ENCODE measurements at places on chromosomes 7 and 10.

DNA sequence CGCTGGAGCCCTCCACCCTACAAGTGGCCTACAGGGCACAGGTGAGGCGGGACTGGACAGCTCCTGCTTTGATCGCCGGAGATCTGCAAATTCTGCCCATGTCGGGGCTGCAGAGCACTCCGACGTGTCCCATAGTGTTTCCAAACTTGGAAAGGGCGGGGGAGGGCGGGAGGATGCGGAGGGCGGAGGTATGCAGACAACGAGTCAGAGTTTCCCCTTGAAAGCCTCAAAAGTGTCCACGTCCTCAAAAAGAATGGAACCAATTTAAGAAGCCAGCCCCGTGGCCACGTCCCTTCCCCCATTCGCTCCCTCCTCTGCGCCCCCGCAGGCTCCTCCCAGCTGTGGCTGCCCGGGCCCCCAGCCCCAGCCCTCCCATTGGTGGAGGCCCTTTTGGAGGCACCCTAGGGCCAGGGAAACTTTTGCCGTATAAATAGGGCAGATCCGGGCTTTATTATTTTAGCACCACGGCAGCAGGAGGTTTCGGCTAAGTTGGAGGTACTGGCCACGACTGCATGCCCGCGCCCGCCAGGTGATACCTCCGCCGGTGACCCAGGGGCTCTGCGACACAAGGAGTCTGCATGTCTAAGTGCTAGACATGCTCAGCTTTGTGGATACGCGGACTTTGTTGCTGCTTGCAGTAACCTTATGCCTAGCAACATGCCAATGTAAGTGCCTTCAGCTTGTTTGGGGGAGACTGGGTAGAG is at the start of gene COL1A2:
Gene COL1A2, plus strand, starts transcription at position 459 of the 704 bp plus-strand sequence. Its CDS starts 137 bp downstream, at position 596.
- H3K27me3 ChIP-seq = peaks cover 3% of the 10 kb centered on the region
- H3K4me3 ChIP-seq = no peak within 1 kb of the TSS
- no peaks in the 10 kb centered on the region for H3K36me3 ChIP-seq
- DNase-seq = peak; percentile 13

- no peaks in the 10 kb centered on the region for H3K27me3 ChIP-seq
- H3K4me1 ChIP-seq = no peaks in the 10 kb centered on the region
- DNase-seq = no peak
- H3K4me3 ChIP-seq = no peak overlapping the region
- H3K27ac ChIP-seq = no peak overlapping the region
Measured at GRCh38 chr7:113582471-113582870, 336.3 kb downstream of the PPP1R3A start.

DNA sequence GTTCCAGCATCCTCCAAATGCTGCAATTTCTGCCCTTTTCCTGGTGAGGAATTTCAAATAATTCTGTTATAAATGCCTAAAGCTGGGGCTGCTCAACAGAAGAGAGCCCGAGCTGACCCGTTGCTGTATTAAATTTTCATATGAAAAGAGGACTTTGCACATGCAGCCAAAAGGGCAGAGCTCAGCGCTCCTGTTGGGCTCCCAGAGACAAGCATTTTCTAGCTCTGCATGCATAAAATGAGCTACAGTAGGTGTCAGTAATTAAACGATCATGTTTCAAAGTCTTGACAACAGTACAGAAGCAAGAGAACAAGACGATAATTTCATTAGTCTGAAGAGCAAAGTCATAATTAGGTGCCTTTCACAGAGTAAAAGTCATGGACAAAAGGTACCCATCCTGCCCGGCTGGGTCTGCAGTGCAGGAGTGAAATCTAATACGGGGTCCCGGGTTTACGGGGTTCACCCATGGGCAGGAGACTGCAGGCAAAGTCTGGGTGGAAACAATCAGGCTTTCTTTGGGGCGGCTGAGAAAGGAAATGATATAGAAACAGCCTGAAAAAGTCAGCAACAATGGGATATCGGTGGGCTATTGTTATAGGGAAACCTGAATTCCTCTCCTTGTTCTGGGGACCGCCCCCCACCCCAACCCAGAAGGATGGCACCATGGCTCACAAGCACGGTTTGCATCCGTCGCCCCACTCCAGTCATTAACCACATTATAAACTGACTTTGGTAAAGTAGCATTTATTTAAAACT is 66.0 kb downstream of the EBF3 start:
- no peaks in the 10 kb centered on the region for H3K36me3 ChIP-seq
- no peak overlapping the region for H3K27ac ChIP-seq
- DNase-seq = no peak
- H3K27me3 ChIP-seq = no peaks in the 10 kb centered on the region
- H3K4me3 ChIP-seq = no peak overlapping the region

DNA sequence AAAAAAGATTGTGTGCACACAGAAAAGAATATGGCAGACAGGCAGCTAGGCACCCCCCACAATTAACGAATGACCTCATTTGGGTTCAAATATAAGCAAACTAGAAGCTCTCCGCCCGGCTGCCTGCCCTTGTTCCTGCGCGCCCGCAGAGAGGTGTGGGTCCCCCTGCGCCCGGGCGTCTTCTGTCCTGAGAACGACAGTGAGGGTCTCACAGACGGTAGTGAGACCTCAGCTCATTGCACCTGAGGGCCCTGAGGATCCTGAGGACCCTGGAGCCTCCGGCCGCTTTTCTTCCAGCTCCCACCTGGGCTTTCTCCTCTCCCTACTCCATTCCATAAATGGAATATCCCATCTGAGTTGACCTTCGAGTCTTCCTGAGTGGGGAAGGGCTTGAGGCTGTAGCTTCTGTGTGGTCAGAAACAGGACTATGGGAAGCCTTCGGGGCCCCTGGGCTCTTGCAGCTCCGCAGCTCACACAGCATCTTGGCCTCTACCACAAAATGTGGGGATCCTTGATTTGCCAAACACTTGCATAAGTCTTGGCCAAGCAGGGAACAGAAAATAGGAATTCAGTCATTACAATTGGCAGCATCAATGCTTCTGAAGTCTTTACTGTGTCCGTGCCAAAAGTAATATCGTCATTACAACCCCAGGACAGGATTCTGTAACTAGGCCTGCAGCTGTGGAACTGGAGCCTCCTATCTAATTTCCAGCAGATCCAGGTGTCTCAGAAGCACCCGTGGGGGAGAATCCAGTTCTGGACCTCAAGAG is 43.8 kb downstream of the JAKMIP3 start:
- H3K36me3 ChIP-seq = no peaks in the 10 kb centered on the region
- no peak for DNase-seq
- H3K4me3 ChIP-seq = no peak overlapping the region
- no peaks in the 10 kb centered on the region for H3K27me3 ChIP-seq
- no peak overlapping the region for H3K27ac ChIP-seq

DNA sequence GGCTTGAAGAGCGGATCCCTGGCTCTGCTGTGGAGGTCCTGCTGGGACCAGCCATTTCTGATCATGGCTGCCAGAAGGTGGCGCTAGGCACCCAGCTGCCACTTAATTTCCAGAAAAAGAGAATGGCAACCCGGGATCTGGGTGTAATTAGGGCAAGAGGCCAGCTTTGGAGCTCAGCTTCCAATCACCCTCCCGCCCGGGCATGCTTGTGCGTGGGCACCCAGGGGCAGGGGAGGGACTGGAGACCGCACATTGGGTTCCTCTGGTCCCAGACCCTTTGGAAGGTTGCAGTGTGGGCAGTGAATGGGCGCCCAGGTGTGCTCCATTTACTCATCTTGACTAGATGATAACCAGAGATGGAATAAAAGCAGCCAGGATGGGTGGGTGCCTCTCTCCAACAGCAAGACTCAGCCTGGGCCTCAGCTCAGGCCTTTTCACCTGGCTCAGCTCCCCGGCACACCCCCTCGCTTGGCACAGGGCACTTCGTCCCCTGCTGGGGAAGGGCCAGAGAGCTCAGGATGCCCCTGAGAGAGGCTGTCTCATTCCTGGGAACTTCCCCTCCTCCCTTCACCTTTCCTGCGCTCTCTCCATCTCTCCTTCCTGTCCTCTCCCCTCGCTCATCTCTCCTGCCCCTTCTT is 14.7 kb downstream of the FAM241B start:
- no peak overlapping the region for H3K27ac ChIP-seq
- no peaks in the 10 kb centered on the region for H3K27me3 ChIP-seq
- no peaks in the 10 kb centered on the region for H3K36me3 ChIP-seq
- no peak overlapping the region for H3K4me3 ChIP-seq

All from CD4-positive, alpha-beta memory T cell (primary cell).